Astrocyte (in vitro differentiated cells and primary cell): ENCODE measurements at places on chromosomes 12 and 14.

DNA sequence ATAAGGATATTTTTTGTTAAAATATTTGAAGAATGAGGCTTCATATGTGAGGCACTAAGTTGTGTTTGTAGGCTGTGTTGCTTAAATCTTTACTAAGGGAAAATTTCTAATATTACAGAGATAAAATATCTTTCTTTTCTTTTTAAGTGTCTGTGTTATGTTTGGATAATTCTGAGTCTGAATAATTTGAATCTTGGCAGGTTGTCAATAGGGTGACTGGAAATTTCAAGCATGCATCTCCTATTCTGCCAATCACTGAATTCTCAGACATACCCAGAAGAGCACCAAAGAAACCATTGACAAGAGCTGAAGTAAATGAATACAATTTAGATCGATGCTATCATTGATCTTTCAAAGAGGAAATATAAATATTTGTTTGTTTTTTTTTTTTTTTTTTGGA is 29.4 kb downstream of the TMPO start:
- DNase-seq, result peak; percentile 10

- no peak for DNase-seq
These were observed 438.7 kb downstream of the LRFN5 start for GRCh38 chr14:42045383-42045782.

DNA sequence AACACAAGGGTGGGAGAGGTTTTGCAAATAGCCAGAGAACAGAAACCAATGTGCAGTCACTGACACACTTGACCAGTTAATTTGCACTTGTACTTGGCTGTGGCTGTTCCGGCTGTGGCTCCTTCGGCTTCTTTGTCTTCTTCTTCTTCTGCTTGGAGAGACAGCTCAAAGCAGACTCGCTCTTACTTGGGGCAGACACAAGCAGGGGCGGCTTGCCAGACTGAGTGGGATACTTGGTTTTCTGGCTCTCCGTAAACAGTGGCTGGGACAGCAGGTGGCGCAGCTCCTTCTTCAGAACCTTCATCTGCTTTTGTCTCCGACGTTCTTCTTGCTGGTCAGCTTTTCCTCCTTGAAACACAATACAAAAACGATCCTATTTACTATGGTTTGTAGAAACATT is 25.0 kb downstream of the OTUB2 start:
- DNase-seq, result peak; percentile 44

- DNase-seq, result no peak
These were observed 1.8 kb upstream of the IAPP start for GRCh38 chr12:21370845-21371449.

GRCh38 chr12:5267603-5268423 is 164.1 kb upstream of the NTF3 start:
- peak; percentile 26 for DNase-seq

GRCh38 chr12:98221243-98221808 is 294.1 kb upstream of the TMPO start:
- DNase-seq, result peak; percentile 58

DNA sequence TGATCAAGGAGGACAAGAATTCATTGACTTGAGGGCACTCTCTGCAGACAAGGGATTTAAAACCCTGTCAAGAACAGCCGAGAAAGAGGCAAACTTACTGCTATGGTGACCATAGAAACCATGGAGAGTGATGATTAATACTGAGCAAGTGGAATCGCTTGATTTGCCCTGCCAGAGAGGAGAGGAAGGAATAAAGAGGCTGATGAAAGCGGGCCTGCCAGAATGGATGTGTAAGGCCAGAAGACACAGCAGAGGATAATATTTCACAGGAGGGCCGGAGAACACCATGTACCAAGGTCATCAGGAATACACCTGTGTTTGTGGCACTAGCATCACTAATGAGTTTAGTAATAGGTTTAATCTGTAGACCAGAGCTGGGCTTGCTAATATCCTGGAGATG is 221.8 kb upstream of the DCN start:
- DNase-seq, result no peak

DNA sequence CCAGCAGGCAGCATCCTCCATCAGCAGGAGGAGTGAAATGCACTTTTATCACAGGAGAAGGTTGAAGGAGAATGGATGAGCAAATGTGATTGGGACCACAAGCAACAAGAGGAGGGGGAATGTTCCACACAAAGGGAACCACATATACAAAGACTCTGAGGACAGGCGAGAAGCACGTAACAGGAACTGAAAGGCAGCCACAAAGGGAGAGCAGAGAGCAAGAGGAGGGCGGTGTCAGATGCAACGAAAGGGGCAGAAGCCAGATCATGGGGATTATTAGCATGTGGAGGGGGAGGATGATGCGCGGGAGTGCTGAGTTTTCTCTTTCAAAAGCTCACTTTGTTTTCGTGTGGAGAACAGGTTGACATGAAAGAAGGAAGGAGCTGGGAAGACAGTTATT is 241.1 kb downstream of the SPTSSA start:
- DNase-seq, result no peak

DNA sequence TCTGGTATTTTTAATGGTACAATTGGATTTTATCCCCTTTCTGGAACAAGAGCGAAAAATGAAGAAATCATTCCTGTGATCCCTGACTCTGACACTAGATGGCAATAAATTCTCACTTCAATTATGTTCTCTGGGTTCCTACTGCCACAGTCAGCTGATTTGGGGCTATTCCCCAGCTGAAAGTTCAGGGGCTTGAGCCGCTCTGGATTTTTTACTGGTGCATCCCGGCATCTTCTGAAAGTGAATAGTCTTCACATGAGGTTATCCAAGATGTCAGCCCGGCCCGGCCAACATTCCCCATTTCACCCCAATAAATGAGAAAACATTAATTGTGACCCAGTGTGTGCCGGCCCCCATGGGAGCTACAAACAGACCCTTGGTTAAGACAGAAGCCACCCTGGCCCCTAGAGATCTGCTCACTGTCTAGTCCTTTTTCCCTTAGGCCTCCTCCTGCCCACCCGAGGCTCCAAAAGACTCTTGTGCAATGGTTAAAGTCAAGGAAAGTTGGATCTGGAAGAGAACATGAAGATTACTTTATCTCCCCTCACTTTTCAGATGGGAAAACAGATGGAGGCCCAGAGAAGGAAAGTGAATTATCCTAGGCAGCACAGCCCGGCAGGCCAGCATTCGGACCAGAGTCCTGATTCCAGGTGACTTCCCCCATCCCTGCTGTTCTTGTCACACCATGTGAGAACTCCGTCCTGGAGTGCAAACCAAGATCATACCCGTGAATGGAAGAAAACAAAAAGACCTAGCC is 20.8 kb downstream of the CKAP4 start:
- DNase-seq, result no peak
